CD4-positive, alpha-beta T cell treated with Interleukin-17A for 4 hours (primary cell): ENCODE measurements at places on chromosomes 6 and 20.

DNA sequence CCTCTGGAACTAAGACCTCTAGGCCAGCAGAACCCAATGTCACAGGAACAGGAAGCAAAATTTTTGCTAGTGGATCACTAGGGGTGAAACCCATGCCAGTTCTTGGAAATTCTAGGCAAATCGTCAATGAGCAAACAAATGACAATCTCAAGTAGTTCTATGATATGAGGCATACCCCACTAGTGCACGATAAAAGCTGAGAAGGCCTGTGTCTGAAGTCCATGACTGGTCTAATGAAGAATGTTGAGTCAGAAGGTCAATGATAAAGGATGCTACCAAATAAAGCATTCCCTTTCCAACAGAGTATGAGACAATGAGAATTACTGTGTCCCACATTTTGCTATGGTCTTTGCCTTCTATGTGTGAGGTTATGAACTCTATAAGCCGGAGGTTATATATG is 149.4 kb upstream of the NOX3 start:
- no peak for DNase-seq

DNA sequence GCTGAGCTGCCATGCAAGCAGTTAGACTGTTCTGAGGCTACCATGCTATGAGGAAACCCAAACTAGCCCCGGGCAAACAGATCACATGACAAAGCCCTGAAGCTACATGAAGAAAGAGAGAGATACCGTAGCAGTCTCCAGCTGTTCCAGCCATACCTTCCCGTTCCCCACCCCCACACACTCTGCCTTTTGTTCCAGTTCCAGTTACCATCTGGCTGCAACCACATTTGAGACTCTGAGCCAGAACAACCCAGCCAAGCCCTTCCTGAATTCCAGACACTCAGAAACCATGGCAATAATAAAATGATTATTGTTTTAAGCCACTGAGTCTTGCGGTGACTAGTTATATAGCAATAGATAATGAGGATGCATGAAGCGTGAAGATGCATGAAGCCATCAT is 28.3 kb downstream of the RIN2 start:
- no peak for DNase-seq

GRCh38 chr20:22403632-22404361 is 180.6 kb downstream of the FOXA2 start:
- no peak for DNase-seq

- no peak for DNase-seq
These were observed 109.2 kb downstream of the CDYL start for GRCh38 chr6:4885341-4885933.

GRCh38 chr20:63693733-63694583 is 2.5 kb upstream of the TNFRSF6B start:
- no peak for DNase-seq

DNA sequence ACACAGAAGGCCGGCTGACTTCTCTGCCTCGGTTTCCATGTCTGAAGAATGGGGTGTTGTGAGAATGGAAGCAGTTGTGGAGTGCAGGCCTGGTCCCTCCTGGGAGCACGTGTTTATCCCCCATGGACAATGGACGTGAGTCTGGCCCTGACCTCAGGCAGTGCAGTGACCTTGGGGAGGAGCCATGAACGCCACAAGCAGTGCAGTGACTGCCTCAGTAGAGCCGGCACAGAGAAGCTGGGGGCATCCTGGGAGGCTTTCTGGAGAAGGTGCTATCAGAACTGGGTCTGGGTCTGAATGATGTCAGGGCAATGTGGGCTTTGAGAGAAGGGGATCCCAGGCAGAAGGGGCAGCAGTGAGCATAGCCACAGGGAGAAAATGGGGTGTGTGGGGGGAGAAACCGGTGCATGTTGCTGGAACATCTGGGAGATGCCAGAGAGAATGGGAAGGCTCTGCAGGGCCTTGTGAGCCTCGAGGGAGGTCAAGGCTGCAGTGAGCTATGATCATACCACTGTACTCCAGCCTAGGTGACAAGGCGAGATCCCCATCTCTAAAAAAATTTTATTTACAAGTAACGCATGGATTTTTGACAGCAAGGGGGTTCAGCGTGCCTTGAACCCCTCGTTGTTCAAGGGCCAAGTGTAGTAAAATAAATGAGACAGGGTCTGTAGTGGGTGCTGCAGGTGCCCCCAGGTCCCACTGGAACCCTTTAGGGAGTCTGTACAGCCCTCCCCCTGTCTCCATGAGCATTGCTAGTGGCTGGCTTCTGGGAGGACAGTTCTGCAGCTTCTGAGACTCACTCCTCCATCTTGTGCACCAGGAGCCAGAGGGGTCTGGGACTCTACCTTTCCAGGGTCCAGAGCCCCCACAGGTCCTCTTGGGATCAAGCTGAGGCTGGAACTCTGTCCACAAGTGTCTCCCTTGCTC is 27.0 kb upstream of the ZBP1 start:
- no peak for DNase-seq

DNA sequence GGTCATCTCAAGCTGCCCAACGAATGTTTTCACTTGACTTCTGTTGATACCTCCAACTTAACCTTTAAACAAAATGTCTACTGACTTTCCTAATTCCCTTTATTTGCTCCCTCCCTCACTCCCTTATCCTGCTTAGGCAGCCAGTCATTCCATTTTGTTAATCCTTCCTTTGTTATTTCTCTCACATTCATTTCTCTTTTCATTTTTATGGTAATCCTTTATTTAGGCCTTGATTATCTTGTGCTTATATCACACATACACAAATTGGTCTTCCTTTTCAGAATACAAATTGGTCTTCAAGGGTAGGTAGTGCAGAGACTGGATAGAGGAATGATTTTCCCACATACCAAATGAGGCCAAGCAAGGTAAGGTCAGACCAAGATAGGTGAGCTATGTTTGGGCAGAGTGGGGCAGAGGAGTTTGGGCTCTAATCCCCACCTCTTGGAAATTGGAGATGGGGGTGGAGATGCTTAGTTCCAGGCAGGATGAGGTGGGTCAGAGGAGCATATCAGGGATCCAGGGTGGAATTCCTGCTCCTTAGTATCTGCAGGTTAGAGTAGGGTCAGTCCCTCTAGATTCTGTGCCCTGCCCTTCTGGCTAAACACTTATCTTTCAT is 2.0 kb upstream of the SPACA1 start:
- no peak for DNase-seq

DNA sequence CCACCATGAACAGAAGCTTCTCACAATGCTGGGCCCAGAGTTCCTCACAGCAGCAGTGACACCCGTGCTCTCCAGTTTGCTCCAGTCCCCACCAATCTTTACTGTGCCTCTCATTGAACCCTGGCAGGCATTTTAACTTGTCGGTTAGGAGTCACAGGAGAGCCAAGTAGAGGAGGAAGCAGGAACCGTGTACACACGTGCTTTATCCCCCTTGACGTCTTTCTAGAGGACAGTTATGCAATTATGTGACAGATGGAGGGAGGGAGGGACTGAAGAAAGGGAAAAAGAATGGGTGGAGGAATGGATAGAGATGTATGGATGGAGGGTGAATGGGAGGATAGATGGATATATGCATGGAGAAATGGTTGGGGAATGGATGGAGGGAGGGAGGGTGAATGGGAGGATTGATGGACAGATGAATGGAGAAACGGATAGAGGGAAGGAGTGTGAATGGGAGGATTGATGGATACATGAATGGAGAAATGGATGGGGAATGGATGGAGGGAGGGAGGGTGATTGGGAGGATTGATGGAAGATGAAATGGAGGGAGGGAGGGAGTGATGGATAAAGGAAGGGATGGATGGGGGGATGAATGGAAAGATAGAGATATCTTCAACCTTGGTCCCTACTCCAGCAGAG is 26.0 kb downstream of the RBM38 start:
- DNase-seq: no peak

- no peak for DNase-seq
These were observed 57.5 kb downstream of the CEBPB start for GRCh38 chr20:50248104-50248641.

DNA sequence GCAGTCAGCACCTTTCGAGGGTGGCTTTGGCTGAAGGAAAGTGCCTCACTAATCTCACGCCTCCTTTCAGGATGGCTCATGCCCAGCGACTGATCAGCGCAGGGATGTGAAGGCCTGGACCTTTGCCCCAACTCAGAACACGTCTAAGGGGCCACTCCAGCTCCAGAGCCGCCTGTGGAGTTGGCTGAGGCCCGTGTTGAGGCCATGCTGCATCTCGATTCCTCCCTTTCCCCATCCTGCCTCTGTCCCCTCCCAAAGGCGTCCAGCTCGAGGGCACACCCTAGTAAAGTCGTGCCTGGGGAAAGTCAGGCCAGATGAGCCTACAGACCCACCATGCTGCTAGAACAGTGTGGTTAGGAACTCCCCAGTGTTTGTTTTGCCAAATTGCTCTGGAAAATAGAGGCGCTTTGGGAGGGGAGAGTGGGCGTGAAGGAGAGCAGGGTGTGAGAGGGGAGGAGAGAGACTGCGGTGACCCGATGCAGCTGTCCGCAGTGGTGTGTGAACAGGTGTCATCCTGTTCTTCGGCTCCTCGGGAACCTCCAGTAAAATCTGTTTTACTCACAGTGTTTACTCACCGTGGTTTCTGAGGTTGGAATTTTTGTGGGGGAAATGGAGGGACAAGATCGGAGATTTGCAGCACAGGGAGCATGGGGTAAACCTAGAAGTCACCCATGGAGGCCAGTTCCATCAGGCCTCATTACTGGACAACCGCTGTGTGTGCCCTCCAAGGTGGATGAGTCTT is 85.0 kb upstream of the PMEPA1 start:
- DNase-seq: no peak

DNA sequence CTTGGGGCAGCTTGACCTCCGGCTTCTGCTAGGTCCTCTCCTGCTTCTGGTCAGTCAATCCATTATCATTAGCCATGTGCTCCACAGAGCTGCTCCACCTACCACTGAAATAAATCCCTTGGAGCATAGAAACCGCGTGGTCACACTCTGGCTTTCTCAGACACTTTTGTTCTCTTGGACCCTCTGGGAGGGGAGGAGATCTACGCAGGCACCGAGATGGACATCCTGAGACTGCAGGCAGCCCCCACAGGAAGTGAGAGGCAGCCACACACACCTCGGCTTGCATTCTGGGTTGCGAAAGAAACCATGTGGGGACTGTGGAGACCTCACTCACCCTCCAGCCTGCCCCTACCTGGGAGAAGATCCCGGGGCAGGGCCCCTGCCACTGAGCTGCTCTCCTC is 79.5 kb downstream of the FYN start:
- DNase-seq: peak; percentile 55

- no peak for DNase-seq
These were observed 46.3 kb downstream of the GABRR2 start for GRCh38 chr6:89268776-89269175.

DNA sequence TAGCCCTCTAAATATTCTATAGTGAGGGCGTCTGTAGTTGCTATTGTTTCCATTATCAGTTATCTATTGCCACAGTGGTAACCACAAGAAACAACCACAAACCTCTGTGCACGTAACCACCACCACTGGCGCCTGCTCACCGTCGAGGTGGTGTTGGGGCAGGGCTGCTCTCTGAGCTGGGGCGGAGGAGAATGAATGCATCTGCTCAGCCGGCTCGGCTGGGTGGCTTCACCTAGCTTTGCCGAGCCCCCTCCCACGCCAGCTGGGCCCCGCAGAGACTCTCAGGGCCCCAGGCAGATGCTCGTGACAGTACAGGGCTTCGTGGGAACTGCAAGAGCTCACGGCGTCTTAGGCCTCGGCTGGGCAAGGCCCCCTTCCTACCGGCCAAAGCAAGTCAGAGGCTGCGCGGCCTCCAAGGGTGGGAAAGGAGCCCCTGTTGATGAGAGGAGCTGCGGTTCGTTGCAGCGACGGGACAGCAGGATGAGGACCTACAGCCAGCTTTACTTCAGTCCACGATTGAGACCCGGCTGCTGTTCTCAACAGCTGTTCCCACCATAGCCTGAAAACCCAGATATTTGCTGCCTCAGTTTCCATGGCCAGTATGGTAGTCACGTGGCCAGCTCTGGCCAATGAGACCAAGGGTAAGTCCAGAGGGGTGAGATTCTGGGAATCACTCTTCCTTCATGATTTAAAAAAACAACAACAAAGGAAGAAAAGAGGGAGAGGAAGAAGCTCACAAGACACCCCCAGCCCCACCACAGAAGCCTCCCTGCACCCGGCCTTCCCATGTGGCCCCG is 120.2 kb upstream of the AFDN start:
- peak; percentile 65 for DNase-seq

GRCh38 chr6:62516291-62517141 is 230.5 kb upstream of the KHDRBS2 start:
- no peak for DNase-seq

DNA sequence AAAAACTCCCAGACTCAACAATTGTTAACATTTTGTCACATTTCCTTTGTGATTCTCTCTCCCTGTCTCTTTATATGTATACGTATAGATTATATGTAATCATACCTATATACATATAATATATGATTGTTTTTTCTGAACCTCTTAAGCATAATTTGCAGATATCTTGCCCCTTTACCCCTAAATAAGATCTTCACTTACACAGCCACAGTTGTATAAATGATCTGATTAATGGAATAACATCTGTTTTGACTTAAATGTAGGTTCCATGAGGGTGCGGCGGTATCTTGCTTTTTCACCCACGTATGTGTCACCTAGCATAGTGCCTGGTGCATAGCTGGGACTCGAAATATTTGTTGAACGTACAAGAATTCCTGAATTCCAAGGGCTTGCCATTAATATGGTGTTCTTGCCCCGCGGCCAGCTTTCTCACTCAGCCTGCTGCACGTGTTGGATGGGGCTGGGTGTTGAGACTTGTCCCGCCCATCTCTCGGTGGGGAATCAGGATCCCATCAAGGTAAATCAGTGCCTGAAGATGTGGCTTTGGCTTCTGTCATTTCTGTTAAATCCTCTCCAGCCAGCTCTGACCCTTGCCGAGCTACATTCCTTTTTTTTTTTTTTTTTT is 10.4 kb upstream of the MANBAL start:
- no peak for DNase-seq

DNA sequence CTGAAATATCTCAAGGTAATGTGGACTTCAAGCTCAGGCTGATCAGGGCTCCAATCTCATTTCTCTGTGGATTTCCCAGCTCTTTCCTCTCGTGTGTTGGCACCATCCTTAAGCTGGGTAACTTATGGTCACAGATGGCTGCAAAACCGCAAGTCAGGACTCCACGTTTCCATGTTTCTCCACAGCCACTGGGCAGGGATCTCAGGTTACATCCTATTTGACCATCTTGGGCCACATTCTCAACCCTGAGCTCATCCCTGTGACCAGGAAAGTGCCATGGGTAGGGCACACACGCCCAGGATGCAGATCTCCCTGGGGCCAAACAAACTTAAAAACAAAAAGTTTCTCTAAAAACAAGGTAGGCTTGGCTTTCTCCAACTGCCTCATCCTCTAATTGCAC is 15.4 kb downstream of the RPS6KA2 start:
- DNase-seq: no peak

DNA sequence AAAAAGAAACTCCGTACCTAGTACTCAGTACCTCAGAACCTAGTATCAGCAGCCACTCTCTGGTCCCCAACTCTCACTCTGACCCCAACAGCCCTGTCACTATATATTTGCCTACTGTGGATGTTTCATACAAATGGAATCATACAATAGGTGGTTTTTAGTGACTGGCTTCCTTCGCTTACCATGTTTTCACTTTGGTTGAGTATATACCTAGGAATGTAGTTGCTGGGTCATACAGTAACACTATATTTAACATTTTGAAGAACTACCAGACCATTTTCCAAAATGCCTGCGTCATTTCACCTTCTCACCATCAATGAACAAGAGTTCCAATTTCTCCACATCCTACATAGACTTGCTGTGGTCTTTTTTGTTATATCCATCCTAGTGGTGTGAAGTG is 283.2 kb downstream of the GMDS start:
- DNase-seq: no peak

GRCh38 chr6:45118754-45119153 is 209.4 kb upstream of the RUNX2 start:
- no peak for DNase-seq

- DNase-seq: no peak
These were observed 608.6 kb downstream of the COL12A1 start for GRCh38 chr6:74597266-74597665.
